ENCODE measurements at places on chromosomes 13 and 19.

DNA sequence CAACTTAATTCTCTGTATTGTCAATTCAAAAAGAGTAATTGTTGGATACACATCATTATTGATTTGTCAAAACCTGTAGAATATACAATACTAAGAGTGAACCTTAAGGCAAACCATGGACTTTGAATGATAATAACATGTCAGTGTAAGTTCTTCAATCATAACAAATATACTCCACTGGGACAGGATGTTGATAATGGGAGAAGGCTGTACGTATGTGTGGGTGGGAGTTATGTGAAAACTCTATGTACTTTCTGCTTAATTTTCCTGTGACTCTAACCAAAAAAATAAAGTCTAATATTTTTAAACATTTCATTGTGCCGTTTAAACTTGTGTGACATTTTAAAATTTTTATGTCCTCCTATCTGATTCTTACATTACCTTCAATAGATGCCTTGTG is 526.7 kb downstream of the SUCLA2 start:
- no peak for DNase-seq

DNA sequence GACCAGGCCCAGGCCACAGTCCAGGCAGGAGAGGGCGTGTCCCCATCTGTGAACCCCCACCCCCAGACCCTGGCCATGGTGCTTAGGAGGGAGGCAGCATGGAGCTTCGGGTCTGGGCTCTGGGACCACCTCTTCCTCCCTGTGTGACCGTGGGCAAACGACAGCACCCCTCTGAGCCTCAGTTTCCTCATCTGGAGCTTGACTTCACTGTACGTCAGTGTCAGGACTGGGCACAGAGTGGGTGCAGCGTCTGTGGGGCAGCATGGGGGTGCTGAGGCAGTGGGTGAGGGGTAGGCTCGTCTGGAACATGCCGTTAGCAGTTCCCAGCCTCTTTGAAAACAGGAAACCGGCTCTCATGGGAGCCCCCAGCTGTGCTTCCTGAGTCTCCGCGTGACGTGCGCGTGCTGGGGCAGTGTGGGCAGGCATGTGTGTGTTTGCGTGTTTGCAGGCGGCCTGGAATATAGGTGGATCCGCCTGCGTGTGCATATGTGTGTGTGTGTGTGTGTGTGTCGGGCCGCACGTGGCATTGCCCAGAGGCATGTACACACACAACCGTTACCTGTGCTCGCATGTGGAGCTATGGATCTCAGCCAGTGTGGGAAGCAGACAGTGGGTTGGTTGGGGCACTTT is 15.8 kb downstream of the ARRDC2 start:
- DNase-seq, result no peak

DNA sequence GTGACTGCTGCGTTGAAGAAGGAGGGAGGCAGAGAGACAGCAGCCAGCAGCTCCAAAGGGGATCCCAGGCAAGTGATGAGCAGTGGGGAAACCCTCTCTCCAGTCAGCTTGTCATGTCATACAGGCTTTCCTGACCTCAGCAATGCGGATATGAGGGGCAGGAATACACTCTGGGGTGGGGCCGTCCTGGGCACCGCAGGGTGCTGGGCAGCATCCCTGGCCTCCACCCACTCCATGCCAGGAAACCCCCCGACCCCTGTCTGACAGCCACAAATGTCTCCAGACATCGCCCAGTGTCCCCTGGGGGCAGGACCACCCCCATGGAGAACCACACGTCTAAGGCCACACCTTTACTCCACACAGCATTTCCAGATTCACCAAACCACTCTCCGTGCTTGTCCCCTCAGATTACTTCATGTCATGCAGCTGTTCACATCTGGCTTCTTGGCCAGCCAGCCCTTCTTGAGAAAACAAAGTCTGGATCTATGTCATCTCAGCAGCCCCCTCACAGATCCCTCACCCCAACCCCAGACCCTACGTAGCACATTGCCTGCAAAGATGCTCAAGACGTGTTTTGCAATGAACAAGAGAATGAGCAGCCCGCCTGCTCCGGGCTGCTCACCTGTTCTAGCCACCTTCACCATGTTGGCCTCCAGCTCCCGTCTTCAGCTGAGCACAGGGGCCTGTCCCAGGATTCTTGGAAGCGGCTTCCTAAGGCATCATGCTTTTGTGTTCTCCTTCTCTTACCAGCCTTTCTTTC is 46.5 kb downstream of the RFX2 start:
- no peak for DNase-seq

DNA sequence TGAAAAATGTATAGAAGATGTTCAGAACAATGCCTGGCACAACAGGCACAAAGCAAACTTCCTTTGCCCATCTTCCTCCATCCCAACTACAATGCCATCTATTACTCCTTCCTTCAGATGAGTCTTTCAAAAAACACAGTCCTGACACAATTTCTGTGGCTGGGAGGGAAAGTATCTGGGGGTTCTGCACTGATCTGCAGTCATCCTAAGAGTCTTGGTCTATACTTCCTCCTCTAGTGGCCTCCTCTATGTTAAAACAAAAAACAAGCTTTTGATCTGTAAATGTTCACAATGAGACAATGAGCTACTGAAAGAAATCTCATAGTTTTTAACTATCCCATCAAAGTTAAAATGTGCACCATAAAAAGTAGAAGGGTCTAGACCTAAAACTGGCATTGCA is 44.8 kb downstream of the USP12 start:
- no peak for DNase-seq

- no peak for DNase-seq
Measured at GRCh38 chr19:2494447-2495129, 18.7 kb downstream of the GADD45B start.

DNA sequence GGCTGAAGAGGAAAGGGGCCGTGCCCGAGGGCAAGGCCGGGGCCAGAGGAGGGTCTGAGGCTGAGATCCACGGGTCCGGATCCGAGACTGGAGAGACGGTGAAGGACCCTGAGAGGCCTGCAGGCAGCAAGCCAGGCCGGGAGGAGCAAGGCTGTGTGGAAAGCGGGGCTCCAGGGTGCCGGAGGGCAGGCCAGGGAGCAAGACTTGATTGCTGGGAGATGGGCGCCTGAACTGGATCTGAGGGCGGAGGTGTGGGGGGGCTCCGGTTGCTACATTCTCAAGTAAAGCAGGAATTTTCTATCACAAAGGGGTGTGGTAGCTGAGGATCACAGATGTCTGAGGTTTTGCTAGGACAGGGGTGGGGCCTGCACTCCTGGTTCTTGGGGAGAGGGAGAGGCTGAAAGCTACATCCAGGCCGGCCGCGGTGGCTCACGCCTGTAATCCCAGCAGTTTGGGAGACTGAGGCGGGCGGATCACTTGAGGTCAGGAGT is 3.8 kb downstream of the MAMSTR start:
- DNase-seq, result no peak

DNA sequence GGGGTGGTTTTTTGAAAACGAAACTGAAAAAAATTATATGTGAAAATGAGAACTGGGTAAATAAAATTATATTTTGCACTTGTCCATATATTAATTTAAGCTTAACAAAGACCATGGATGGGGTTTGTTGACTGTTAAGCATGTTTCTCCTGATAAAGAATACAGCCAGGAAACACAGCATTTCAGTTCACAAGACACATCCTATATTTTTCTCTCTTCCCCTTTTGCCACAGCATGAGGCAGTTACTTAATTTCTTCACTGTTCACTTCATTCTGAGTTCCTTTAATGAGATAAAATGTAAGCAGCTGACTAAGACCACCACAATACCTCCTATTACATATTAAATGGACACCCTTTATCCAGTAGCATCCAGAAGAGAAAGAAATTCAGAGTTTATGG is 64.0 kb downstream of the RXFP2 start:
- no peak for DNase-seq

GRCh38 chr13:35914662-35915061 is 216.5 kb downstream of the DCLK1 start:
- DNase-seq, result no peak

DNA sequence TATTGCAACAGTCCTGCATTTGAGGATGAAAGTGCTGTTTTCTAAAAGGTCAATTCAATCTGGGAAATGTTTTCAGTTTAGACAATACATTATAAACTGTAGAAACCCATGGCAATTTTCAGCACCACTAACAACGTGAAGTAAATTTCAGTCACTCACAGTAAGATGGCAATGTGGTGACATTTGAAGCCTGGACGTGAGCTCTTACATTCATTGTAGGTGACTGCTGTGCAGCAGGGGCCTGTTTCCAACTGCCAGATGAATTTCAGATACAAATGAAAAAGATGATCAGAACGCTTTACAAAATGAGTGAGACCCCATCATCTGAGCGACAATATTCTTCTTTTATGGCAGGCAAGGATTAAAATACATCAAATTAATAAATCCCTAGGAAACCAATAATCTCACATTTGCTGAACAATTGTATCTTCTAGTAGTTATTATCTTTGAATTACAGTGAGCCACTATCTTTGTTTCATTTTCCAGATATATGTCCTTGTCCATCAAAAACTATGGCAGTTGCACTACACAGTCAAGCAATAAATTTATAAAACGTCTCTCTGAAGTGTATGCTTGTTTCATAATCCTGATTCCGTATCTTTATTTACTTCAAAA is 1816.8 kb downstream of the OLFM4 start:
- peak; percentile 46 for DNase-seq

DNA sequence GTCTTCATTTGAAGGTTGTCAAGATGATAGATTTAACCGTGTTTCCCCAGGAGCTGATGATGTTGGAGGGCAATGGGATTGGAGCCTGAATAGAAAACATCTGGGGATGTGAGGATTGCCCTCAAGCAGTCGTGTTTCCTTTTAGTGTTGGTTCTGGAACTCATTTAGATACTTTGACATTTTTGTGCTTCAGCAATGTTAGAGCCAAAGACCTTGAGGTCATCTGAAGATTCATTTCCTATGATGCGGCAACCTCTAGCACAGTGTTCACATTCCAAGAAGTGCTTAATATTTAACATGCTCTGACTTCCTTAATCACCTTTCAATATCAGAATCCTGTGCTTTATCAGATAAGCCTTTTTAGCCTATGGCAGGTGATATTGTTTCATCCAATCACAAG is 82.7 kb downstream of the SLC10A2 start:
- no peak for DNase-seq

DNA sequence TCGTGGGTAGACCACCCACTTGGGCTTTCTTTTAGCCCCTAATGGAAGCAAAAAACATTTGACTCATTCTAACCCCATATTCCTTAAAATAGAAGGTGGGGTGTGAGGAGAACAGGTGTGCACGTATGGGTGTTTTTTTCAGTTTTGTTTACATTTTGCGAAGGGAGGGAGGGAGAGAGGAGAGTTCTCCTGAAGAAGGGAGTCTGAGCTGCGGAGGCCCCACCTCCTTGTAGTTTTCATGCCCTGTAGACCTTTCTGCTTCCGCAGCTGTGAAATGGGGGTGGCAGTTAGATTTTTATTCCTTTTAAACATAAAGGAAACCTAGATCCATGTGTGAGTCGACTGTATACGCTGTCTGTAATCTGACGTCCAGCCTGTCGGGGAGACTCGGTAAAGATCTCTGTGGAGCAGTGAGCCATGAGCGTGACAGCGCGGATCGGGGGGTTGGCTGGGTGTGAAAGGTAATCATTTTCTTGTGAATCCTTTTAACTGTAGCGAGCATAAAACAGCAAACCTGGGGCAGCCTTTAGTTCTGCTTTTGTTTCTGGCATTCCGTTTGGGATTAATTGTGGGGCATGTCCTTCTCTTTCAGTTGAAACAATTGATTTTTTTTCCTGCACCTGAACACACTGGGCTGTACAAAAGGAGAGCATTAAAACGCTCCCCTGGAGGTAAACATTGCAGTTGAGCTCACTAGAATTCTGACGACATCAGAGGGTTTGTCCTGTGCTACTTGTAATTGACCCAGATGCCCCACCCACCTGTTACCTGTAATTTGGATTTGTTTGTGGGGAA is 2.3 kb downstream of the UPF1 start:
- DNase-seq, result peak; percentile 87

- no peak for DNase-seq
Measured at GRCh38 chr13:30465343-30465592, 468 bp downstream of the HMGB1 start.

GRCh38 chr13:60881507-60881906 is 484.5 kb downstream of the TDRD3 start:
- DNase-seq, result no peak

Data from COR-L47 (cell line).